ENCODE measurements at places on chromosomes 4 and X. TPM values are rescaled to one million over a fixed set of nuclear protein-coding genes. Genes with fewer than 3 reads are reported as not detected.

The STBD1 gene
- total RNA-seq: 9.3 TPM

The CFAP99 gene
- total RNA-seq: not detected

The SGMS2 gene
- 141 TPM for total RNA-seq

The PABPC4L gene
- total RNA-seq: 25.2 TPM

The MAD2L1 gene
- total RNA-seq: 2.4 TPM

The RELL1 gene
- 48.4 TPM for total RNA-seq

The SH3D19 gene
- 31.6 TPM for total RNA-seq

The TGIF2LX gene
- not detected for total RNA-seq

The ZNF630 gene
- total RNA-seq: 0.97 TPM

The NALF2 gene
- not detected for total RNA-seq

The KLKB1 gene
- total RNA-seq: not detected

The GPRASP2 gene
- 20.1 TPM for total RNA-seq

The PRPS2 gene
- total RNA-seq: 32.0 TPM

The FAM184B gene
- 0.05 TPM for total RNA-seq

The DNASE1L1 gene
- 119 TPM for total RNA-seq

The RTL5 gene
- total RNA-seq: 4.4 TPM

The MAP3K15 gene
- total RNA-seq: 0.14 TPM

The HS3ST1 gene
- under 0.01 TPM for total RNA-seq

The APOO gene
- total RNA-seq: 8.3 TPM

The LRIT3 gene
- total RNA-seq: under 0.01 TPM

The SPANXN4 gene
- total RNA-seq: not detected

The MTNR1A gene
- 0.23 TPM for total RNA-seq

The PIR gene
- 13.7 TPM for total RNA-seq

The TLR3 gene
- total RNA-seq: 2.1 TPM

The ANKRD37 gene
- total RNA-seq: 24.3 TPM

The MAGEB6 gene
- not detected for total RNA-seq

The HMX1 gene
- not detected for total RNA-seq

The CNOT6L gene
- 21.5 TPM for total RNA-seq

The KDR gene
- total RNA-seq: 0.88 TPM

The CYBB gene
- total RNA-seq: not detected

The NAT8L gene
- total RNA-seq: 0.30 TPM

The SLC34A2 gene
- not detected for total RNA-seq

The PAK3 gene
- total RNA-seq: 2.2 TPM

The IGSF1 gene
- 0.14 TPM for total RNA-seq

The PNCK gene
- total RNA-seq: 0.59 TPM

The HPGDS gene
- not detected for total RNA-seq

The FRG2 gene
- total RNA-seq: not detected

The MAGEA11 gene
- not detected for total RNA-seq

The CXCL6 gene
- total RNA-seq: 47.2 TPM

The CENPI gene
- 15.8 TPM for total RNA-seq

The XAGE3 gene
- total RNA-seq: not detected

The TCEAL9 gene
- 140 TPM for total RNA-seq

The UGT2B7 gene
- 2.4 TPM for total RNA-seq

The RASL11B gene
- 0.23 TPM for total RNA-seq

The CD99L2 gene
- total RNA-seq: 84.1 TPM

The SLC6A14 gene
- not detected for total RNA-seq

The ARMCX4 gene
- 10.5 TPM for total RNA-seq

The CXCL8 gene
- total RNA-seq: 187 TPM

The SSX4 gene
- total RNA-seq: not detected

The HMGN5 gene
- total RNA-seq: 1.2 TPM

The PDGFC gene
- total RNA-seq: 140 TPM

The SPARCL1 gene
- total RNA-seq: not detected

The ERVMER34-1 gene
- total RNA-seq: not detected

The MAGEA10 gene
- total RNA-seq: not detected

The HTRA3 gene
- total RNA-seq: 12.5 TPM

The HMGB3 gene
- 8.9 TPM for total RNA-seq
